Stimulated activated CD4-positive, alpha-beta T cell treated with anti-CD3 and anti-CD28 coated beads, Interleukin-1b, Interleukin-23, amount 100 ng/mL, for 1 hour (primary cell): ENCODE measurements at places on chromosomes 4 and X.

- DNase-seq, result no peak
These were observed 38.4 kb downstream of the SAGE1 start for GRCh38 chrX:135931644-135932487.

- DNase-seq, result no peak
These were observed 355.1 kb upstream of the PABPC5 start for GRCh38 chrX:91079342-91080114.

- DNase-seq, result no peak
These were observed 457 bp downstream of the RIPPLY1 start for GRCh38 chrX:106902684-106903083.

- no peak for DNase-seq
These were observed 188.4 kb upstream of the MAOA start for GRCh38 chrX:43467608-43468234.

DNA sequence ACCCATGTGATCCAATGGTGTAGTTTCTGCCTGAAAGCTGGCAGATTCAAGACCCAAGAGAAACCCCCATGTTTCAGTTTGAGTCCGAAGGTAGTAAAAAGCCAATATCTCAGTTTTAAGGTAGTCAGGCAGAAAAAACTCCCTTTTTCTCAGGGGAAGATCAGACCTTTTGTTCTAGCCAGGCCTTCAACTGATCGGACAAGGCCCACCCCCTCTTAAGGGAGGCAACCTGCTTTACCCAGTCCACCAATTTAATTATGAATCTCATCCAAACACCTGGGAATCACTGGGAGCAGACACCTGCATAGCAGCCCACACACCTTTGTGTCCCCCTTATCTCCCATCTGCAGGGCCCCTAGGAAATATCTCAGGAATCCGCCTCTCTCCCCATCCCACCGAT is 322.0 kb downstream of the STK32B start:
- no peak for DNase-seq

- DNase-seq, result no peak
These were observed 45.5 kb downstream of the SRPX start for GRCh38 chrX:38175139-38175538.
